Fibroblast of skin of back (primary cell): ENCODE measurements at places on chromosomes 16 and 17.

GRCh38 chr17:35766903-35767510, 6.3 kb downstream of the C17orf50 start:
- peak; percentile 45 for DNase-seq

- no peak for DNase-seq
These were observed 15.6 kb upstream of the BCAR1 start for GRCh38 chr16:75266738-75267630.

DNA sequence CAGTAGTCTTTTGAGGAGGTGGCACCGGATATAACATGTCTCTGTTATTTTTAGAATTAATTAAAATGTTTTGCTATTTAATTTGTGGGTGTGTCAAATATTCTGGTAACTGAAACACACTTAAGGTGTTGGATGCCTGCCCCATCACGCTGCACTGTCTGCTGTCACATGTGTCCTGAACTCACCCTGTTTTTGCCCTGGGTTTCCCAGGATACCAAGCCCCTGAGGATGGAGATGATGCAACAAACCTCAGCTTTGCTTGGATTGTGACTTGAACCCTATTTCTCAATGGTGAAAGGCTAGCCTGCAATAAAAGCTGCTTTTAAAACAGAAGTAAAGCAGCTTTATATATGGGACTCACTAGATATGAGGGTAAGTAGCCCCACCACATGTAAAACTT, 11.5 kb upstream of the DUSP14 start:
- DNase-seq, result no peak

DNA sequence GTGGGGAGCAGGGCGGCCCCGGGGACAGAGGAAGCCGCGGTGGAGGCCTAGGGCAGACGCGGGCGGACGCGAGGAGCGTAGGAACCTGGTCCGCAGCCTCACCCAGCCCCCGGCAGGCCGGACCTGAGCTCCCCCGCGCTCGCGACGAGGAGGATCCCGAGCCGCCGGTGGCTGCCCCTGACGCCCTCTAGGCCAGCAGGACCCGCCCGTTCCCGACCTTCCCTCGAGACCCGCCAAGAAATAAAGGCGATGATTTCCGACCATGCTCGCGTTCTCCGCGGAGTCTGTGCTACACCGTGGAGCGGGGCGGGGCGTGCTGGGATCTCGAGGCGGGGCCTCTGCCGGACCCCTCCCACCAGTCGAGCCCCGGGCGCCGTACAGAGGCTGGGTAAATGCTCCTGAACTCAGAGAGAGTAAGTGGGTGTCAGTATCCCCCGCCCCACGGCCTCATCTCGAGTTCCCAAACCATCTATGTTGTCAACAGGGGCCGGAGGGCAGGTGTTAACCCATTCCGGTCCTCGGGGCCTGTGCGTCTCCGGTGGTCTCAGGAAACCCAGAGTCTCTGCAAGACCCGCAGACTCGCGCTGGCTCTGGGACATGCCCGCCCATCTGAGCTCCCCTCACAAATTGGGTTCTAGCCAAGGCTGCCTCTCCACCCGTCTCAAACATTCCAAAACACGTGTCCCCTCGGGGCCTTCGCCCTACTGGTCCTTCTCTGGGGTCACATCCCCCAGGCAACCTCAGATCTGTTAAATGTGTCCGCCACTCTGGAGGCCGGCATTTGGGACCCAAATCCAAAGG, 13.7 kb downstream of the SYCE1L start:
- DNase-seq, result peak; percentile 31
